A549 treated with GW870086 at 1 μM for 4 hours (cell line): ENCODE measurements at places on chromosomes 2 and 18. TPM values are rescaled to one million over a fixed set of nuclear protein-coding genes. Genes with fewer than 3 reads are reported as not detected.

Gene LINC00305
- total RNA-seq = not detected in 5 replicates

Gene FAP
- 0.05 to 0.32 TPM in 2 of 5 replicates, not detected in the others for total RNA-seq

Gene ZAP70
- total RNA-seq = 0.08 TPM in 1 of 5 replicates, not detected in the others

Gene NOSTRIN
- total RNA-seq = 2.2 to 3.0 TPM (median 2.3 TPM) in 5 replicates

Gene CPLX4
- total RNA-seq = not detected in 5 replicates
